ENCODE measurements at places on chromosomes 6 and 20.

DNA sequence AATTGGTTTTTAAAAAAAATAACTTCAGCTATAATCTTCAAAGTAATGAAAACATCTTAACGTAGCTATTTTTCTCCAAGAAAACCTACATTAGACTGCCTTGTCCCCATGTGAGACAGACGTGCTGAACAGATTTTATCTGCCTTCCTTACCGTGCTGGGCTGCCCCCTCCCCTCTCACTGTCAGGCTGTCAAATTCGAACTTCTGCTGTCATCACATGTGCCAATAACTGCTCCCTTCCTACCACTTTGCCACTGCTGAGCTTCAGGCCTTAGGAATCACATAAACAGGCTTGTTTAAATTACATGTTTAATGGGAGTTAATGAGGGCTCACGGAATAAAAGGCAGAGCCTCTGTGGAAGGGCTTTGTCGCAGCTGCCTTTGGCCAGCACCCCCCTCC is 77.0 kb upstream of the NHSL1 start:
- DNase-seq = no peak

DNA sequence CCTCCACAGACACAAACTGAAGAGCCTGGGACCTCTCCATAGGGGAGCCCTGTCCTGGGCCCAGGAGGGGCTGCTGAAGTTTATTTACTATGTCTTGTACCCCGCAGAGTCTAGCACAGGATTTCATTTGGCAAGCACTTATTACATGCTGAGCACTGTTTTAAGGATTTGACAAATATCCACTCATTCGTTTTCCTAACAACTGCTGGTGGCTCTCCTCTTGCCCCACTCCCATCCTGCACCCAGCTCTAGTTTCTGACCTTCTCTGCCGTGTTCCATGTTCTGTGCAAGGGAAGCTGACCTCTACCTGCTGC is 127.0 kb upstream of the MAFB start:
- no peak for DNase-seq

- peak; percentile 61 for DNase-seq
These were observed 26.1 kb downstream of the BFSP1 start for GRCh38 chr20:17504898-17505635.

GRCh38 chr6:28211840-28212509 is 13.1 kb upstream of the ZSCAN9 start:
- DNase-seq = peak; percentile 48

DNA sequence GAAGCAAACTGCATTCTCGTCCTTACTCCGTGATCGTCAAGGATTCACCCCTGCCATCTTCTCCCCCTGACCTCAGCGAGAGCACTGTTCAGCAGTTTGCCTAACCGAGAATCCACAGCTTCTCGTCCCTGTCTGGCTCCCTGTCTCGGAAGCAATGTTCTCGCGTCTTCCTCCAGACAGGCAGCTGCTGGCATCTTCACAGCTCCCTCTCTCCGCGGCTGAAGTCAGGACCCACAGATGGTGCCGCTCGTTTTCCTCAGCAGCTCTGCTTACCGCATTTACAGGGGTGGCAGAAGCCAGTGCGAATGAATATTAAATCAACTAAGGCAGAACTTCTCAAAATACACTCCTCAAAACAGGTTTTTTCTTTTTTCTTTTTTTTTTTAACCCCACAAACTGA is 18.9 kb upstream of the SLC22A2 start:
- no peak for DNase-seq

GRCh38 chr6:88499845-88500699 is 333.9 kb upstream of the CNR1 start:
- no peak for DNase-seq

- no peak for DNase-seq
These were observed 346.9 kb upstream of the JAG1 start for GRCh38 chr20:11020712-11021111.

Measured in NCI-H2227 treated with DMSO at 0.1 percent for 48 hours (cell line).